Vagina (tissue), 2 donors: ENCODE measurements at places on chromosomes 11 and 22.

- no peak overlapping the region for H3K27ac ChIP-seq
- H3K36me3 ChIP-seq = no peaks in the 10 kb centered on the region
- H3K4me3 ChIP-seq = no peak overlapping the region
- DNase-seq = no peak
- no peaks in the 10 kb centered on the region for H3K4me1 ChIP-seq
Observed at GRCh38 chr11:123531325-123531724, 101.3 kb downstream of the GRAMD1B start.

DNA sequence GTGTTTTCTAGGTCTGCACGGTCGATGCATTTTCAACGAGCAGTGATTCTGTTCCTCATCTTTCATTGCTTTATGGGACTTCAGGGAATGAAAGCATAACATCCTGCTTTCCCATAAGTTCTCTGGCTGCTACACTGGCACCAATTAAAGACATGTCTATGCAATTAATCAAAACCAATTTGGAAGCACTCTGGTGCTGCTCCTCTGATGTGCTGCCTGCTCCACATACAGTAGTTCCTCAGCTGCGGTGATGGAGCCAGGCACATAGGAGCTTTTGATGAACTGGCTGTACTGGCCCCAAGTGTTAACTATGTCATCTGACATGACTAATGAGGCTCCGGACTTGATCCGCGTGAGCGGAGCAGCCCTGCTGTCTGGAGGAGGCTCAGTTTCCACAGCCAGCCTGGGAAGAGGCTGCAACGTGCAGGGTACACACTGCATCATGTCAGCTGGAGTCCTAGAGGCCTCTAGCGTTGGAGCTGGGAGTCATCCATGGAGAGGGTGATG lies 29.8 kb downstream of the GVQW3 start:
- no peak for DNase-seq
- H3K4me3 ChIP-seq = no peak overlapping the region
- H3K27me3 ChIP-seq = no peaks in the 10 kb centered on the region
- H3K27ac ChIP-seq = no peak overlapping the region
- H3K4me1 ChIP-seq = peaks cover 13% of the 10 kb centered on the region

DNA sequence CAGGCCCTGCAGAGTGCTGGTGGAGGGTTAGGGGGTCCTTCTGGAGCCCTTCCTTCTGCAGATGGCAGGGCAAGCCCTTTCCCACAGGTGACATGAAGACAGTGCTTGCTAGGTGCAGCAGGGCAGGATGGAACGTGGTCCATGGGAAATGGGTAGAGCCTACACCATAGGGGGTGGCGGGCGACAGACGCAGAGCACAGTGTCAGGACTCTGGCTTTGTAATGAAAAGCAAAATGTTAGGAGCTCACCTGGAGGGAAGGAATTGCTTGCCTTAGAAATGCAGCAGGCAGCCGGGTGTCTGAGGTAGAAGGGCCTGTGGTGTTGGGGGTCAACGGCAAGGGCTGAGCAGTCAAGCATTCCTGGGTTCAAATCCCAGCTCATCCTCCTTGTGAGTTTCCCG lies 54.9 kb downstream of the ARHGAP8 start:
- H3K27me3 ChIP-seq = no peaks in the 10 kb centered on the region
- H3K36me3 ChIP-seq = no peaks in the 10 kb centered on the region
- DNase-seq = no peak
- H3K4me1 ChIP-seq = no peaks in the 10 kb centered on the region

DNA sequence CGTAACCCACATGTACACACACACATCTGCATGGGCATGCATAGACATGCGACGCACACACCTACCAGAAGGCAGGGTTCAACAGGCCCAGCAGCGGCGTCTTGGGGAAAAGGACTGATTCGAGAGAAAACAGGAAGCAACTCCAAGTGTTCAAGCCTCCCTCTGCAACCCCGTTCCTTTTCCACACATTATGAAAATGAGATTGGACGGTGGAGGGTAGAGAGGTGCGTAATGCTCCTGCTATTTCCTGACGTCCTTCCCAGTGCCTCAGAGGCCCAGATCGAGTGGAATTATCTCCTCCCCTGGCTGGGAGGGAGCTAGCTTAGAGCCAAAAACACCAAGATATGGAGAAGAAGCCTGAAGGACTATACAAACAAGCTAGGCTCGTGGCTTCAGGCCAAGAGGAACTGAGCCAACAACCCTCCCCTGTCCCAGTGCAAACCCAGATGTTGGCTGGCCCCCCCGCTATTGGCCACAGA lies 289.2 kb downstream of the MN1 start:
- H3K4me1 ChIP-seq = peaks cover 4% of the 10 kb centered on the region
- H3K27me3 ChIP-seq = no peaks in the 10 kb centered on the region
- H3K4me3 ChIP-seq = no peak overlapping the region
- H3K27ac ChIP-seq = no peak overlapping the region
- peak; percentile 92 for DNase-seq
- no peaks in the 10 kb centered on the region for H3K36me3 ChIP-seq

GRCh38 chr11:28132548-28132947 lies 24.4 kb downstream of the METTL15 start:
- H3K27me3 ChIP-seq = no peaks in the 10 kb centered on the region
- H3K4me3 ChIP-seq = no peak overlapping the region
- DNase-seq = no peak
- H3K4me1 ChIP-seq = no peaks in the 10 kb centered on the region
- peaks cover 13% of the 10 kb centered on the region for H3K36me3 ChIP-seq
- no peak overlapping the region for H3K27ac ChIP-seq

GRCh38 chr22:41862160-41862529 lies 29.2 kb downstream of the SREBF2 start:
- peak overlapping the region; percentile 46 for H3K27ac ChIP-seq
- H3K4me1 ChIP-seq = peaks cover 19% of the 10 kb centered on the region
- H3K4me3 ChIP-seq = no peak overlapping the region
- H3K27me3 ChIP-seq = no peaks in the 10 kb centered on the region
- H3K36me3 ChIP-seq = peaks cover 9% of the 10 kb centered on the region
- DNase-seq = no peak

DNA sequence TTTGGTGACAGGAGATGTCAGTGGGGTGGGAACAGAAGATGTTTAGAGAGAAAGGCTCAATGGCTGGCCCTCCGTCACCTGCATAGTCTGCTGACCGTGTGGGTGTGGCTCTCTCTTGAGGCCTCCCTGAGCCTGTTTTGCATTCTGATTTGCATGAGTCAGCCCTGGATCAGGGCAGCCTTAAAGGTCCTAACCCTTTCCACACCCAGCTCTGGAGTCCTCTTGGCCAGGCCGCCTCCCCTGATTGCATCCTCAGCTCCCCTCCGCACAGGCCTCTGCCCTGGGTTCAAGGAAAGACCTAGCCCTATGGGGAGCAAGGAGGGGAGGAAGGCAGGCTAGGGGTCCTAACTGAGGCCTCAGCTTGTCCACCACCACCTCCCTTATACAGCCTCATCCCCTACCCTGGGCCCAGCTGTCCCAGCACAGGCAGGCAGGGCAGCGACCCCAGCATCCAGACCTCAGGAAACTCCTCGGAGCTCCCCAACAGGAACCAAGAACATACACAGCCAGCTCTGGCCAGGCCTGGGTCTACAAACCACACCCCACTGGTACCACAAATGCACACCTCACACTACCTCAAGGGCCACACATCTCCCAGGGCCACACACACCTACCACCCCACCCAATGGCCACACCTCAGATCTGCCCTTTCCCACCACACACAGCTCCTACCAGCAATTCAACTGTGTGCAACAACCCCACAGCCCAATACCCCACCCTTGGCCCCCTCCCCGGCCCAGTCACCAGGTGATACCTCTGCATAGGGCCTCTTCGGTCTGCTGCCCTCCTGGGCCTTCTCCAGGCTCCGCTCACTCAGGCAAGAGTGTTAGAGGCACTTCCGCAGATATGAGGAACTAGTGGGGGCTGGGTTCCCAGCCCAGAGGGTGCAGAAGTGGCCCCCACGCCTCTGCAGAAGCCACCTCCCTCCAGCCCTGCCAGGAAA lies 13.7 kb downstream of the ARAP1 start:
- DNase-seq = no peak
- H3K4me3 ChIP-seq = no peak overlapping the region
- no peaks in the 10 kb centered on the region for H3K36me3 ChIP-seq
- H3K27me3 ChIP-seq = no peaks in the 10 kb centered on the region

GRCh38 chr11:17750013-17750800 lies 15.6 kb downstream of the KCNC1 start:
- no peak overlapping the region for H3K4me3 ChIP-seq
- H3K27ac ChIP-seq = no peak overlapping the region
- no peaks in the 10 kb centered on the region for H3K27me3 ChIP-seq
- H3K36me3 ChIP-seq = no peaks in the 10 kb centered on the region
- H3K4me1 ChIP-seq = no peaks in the 10 kb centered on the region

- H3K36me3 ChIP-seq = no peaks in the 10 kb centered on the region
- H3K27me3 ChIP-seq = no peaks in the 10 kb centered on the region
- H3K4me1 ChIP-seq = no peaks in the 10 kb centered on the region
- no peak for DNase-seq
- no peak overlapping the region for H3K27ac ChIP-seq
Observed at GRCh38 chr22:31354515-31354914, 8.4 kb upstream of the PATZ1 start.

- H3K27ac ChIP-seq = no peak overlapping the region
- no peak overlapping the region for H3K4me3 ChIP-seq
- H3K4me1 ChIP-seq = no peaks in the 10 kb centered on the region
- DNase-seq = no peak
- H3K27me3 ChIP-seq = no peaks in the 10 kb centered on the region
Observed at GRCh38 chr11:95584589-95584988, 205.0 kb downstream of the FAM76B start.

GRCh38 chr11:79762279-79762921 lies 321.6 kb upstream of the TENM4 start:
- no peaks in the 10 kb centered on the region for H3K4me1 ChIP-seq
- H3K36me3 ChIP-seq = no peaks in the 10 kb centered on the region
- H3K4me3 ChIP-seq = no peak overlapping the region
- DNase-seq = no peak

GRCh38 chr22:22756109-22756508 lies 111.7 kb downstream of the GGTLC2 start:
- DNase-seq = peak; percentile 72
- H3K36me3 ChIP-seq = no peaks in the 10 kb centered on the region
- no peaks in the 10 kb centered on the region for H3K4me1 ChIP-seq
- H3K4me3 ChIP-seq = no peak overlapping the region
- no peak overlapping the region for H3K27ac ChIP-seq
- no peaks in the 10 kb centered on the region for H3K27me3 ChIP-seq

DNA sequence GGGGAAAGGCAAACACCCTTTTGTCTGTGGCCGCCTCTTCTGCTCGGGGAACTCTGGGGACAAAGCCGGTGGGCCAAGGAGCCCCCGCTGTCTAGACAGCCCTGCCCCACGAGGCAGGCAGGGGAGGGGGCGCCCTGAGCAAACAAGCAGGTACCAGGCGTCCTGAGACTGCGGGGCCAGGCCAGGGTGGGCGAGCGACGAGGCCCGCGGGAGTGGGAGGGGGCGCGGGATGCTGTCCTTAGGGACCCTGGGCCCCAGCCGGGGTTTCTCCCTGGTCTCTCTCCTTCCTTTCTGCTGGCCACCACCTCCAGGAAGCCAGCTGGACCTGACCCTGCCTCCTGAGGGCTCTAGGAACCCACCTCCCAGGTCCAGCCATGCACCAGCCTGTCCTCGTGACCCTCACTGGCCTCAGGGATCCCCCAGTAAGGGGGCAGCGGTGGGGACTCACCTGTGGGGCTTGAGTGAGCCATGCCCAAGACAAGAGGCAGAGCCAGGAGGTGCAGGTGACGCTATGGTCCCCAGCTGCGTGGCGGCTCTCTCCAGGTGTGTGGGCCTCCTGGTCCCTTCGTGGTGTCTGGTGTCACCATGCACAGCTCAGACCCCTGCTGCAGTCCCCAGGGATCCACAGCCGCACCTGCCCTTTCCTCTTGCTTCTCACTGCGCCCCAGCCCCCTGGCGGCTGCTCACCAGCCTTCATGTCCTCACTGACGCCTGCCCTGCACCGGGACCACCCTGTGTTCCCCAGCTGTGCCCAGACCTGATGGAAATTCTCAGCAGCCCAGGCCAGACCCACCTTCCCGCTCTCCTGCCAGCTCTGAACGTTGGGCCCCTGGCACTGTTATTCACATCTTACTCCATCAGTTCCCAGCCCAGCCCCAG lies 26.5 kb upstream of the MUC5AC start:
- H3K27me3 ChIP-seq = no peaks in the 10 kb centered on the region
- no peak overlapping the region for H3K27ac ChIP-seq
- no peak for DNase-seq
- H3K4me1 ChIP-seq = no peaks in the 10 kb centered on the region
- H3K36me3 ChIP-seq = no peaks in the 10 kb centered on the region

DNA sequence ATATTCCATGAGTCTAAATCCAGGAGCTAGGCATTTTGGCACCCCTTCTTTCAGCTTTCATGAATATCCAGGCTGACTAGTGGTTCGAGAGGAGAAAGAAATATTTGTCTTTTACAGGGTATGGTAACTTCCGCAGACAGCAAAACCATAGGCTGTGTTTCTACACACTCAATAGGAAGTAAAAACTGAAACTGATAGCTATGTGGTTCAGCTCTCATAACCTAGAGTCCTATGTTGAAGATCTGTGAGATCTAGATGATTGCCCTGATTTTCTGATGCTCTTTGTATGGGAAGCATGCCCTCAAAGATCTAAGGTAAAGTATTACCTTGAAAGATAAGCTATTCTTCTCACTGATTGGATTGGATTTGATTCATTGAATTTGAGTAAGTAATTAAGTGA lies 118.3 kb downstream of the CD44 start:
- peaks cover 30% of the 10 kb centered on the region for H3K4me1 ChIP-seq
- no peaks in the 10 kb centered on the region for H3K36me3 ChIP-seq
- no peak overlapping the region for H3K27ac ChIP-seq
- H3K27me3 ChIP-seq = no peaks in the 10 kb centered on the region
- H3K4me3 ChIP-seq = no peak overlapping the region

DNA sequence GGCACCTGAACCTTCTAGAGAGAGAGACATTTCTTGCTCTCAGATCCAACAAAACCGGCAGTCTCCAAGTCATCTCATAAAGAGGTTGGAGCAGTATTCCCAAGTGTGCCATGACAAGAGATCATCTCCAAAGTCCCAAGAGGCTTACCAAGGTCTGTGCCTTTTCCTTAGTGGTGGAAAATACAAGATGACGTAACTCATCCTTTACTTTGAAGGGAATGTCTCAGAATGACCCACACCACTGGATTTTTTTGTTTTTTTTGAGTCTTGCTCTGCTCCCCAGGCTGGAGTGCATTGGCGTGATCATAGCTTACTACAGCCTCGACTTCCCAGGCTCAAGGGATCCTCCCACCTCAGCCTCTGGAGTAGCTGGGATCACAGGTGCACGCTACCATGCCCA lies 71.0 kb upstream of the SLC22A12 start:
- H3K4me1 ChIP-seq = no peaks in the 10 kb centered on the region
- no peak overlapping the region for H3K27ac ChIP-seq
- no peak overlapping the region for H3K4me3 ChIP-seq
- no peaks in the 10 kb centered on the region for H3K36me3 ChIP-seq
- no peaks in the 10 kb centered on the region for H3K27me3 ChIP-seq

DNA sequence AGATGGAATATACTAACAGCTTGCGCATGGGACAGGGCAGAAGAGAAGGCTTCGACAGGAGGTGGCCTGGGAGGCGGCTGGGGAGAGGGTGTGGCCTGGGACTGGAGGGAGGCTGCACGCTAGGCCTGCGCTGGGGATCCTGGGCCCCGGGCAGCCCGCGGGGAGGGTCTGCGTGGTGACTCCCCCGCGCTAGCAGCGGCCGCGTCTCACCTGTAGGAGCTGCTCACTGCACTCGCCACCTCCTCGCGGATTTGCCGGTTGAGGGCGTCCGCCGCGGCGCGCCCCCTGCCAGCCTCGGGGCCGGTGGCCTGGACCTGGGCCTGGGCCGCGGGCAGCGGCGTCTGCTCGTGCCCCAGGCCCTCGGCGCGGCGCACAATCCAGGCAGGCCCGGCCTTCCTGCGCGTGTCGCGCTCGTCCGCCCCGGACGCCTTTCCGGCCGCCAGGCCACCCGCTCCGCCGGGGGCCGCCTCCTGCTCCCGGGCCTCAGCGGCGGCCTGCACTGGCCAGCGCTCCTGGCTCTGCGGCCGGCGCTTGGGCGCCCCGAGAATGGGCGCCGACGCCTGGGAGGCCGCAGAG lies 1.5 kb downstream of the MAP6 start:
- DNase-seq = no peak
- peaks cover 16% of the 10 kb centered on the region for H3K4me1 ChIP-seq
- no peaks in the 10 kb centered on the region for H3K36me3 ChIP-seq
- no peaks in the 10 kb centered on the region for H3K27me3 ChIP-seq
- H3K27ac ChIP-seq = peak overlapping the region; percentile 63
